ENCODE measurements at places on chromosomes 13 and 19.

GRCh38 chr13:80010846-80011245 lies 330.1 kb downstream of the SPRY2 start:
- no peak for DNase-seq

DNA sequence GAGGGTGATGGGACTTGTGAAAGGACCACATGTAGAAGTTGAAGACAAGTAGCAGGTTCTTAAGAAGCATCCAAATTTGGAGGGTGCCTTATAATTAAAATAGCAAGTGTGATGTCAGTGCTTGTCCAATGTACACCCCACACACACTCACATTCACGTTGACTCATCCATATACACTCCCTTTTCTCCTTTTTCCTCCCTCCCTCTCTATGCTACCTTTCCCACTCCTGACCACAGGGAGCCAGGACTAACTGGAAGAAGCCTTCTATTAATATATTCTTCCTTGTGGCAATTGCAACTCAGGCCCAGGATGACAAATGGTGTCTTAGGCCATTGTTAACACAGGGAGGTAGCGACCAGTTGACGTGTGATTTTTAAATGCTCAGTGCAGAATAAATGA lies 16.3 kb upstream of the GPR183 start:
- DNase-seq = no peak

GRCh38 chr19:45958769-45959516 lies 14.7 kb downstream of the NOVA2 start:
- no peak for DNase-seq

- DNase-seq = no peak
Observed at GRCh38 chr13:36130193-36130551, 1.0 kb downstream of the DCLK1 start.

- DNase-seq = no peak
Observed at GRCh38 chr19:10677751-10678150, 23.5 kb upstream of the QTRT1 start.

- DNase-seq = no peak
Observed at GRCh38 chr19:48678201-48678600, 5.4 kb upstream of the NTN5 start.

Data from NCI-H2081 treated with DMSO at 0.1 percent for 48 hours (cell line).